ENCODE measurements at places on chromosomes 11 and 22.

DNA sequence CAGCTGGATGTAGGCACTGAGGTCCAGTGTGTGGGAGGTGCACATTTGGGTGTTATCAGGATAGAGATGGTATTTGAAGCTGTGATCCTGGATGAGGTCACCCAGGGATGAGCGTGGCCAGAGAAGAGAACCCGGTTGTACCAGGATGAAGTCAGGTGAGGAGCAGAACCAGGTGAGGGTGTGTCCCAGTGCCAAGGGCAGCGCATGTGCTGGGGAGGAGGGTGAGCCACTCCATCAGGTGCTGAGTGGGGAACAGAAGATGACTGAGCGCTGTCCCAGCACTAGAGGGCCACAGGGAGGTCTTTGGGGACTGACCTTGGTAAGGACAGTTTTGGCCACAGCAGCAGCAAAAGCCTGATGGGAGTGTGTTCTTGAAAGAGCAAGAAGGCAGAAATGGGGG lies 2.7 kb downstream of the ARL2 start:
- DNase-seq: no peak
- H3K27ac ChIP-seq: no peak overlapping the region
- no peak overlapping the region for H3K4me3 ChIP-seq

DNA sequence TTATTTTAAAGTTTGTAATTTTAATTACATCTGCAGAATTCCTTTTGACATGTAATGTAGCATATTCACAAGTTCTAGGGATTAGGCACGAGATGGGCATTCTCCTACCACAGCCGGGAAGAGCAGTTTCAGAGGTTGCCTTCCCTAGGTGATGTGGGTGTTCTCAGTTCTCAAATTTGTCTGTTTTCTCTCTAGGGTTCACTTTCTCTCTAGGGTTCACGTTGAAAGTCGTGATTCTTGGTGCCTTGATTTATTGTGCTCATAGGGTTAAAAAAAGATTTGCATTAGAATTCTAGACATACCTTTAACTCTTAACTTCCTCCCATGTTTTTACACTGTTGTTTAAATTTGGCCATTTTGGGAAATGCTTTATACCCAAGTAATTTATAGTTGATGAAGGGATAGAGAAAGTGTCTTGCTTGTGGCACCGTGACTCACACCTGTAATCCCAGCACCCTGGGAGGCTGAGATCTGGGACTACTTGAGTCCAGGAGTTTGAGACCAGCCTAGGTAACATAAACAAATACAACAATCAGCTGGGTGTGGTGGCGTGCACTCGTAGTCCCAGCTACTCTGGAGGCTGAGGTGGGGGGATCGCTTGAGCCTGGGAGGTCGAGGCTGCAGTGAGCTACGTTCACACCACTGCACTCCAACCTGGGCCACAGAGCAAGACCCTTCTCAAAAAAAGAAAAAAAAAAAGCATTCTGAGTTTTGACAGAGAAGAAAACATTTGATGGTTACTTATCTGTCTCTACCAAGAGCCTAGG lies 3.6 kb downstream of the MED15 start:
- no peak overlapping the region for H3K4me3 ChIP-seq
- no peaks in the 10 kb centered on the region for H3K27me3 ChIP-seq
- peaks cover 17% of the 10 kb centered on the region for H3K4me1 ChIP-seq
- H3K27ac ChIP-seq: no peak overlapping the region

DNA sequence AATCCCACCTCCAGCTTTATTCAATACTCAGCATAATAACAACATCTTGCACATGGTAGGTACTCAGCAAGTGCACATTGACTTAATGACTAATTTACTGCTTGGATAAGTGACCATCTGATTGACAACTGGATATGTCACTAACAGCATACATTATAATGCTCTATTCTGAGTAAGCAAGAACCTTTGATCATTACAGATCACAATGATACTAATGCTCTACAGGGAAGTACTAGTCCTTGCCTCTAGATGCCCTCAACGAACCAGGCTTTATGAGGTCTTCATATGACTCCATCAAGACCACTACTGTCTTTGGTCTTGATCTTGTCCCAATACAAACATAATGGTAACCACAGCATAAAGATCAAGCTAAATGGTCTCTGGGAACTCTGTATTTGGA lies 167.6 kb upstream of the MTMR2 start:
- no peaks in the 10 kb centered on the region for H3K4me1 ChIP-seq
- H3K36me3 ChIP-seq: no peaks in the 10 kb centered on the region
- H3K27ac ChIP-seq: no peak overlapping the region

GRCh38 chr11:45722144-45722543 lies 56.7 kb upstream of the CHST1 start:
- no peak overlapping the region for H3K27ac ChIP-seq
- no peaks in the 10 kb centered on the region for H3K27me3 ChIP-seq
- H3K36me3 ChIP-seq: no peaks in the 10 kb centered on the region
- no peaks in the 10 kb centered on the region for H3K4me1 ChIP-seq
- H3K4me3 ChIP-seq: no peak overlapping the region

- no peak overlapping the region for H3K4me3 ChIP-seq
- no peaks in the 10 kb centered on the region for H3K36me3 ChIP-seq
- no peak overlapping the region for H3K27ac ChIP-seq
- H3K4me1 ChIP-seq: no peaks in the 10 kb centered on the region
These were observed 77.4 kb downstream of the CWC15 start for GRCh38 chr11:94895971-94896370.

- H3K36me3 ChIP-seq: no peaks in the 10 kb centered on the region
- no peaks in the 10 kb centered on the region for H3K4me1 ChIP-seq
- no peak for DNase-seq
- no peak overlapping the region for H3K4me3 ChIP-seq
- H3K27me3 ChIP-seq: peaks cover 79% of the 10 kb centered on the region
- no peak overlapping the region for H3K27ac ChIP-seq
These were observed 873.8 kb downstream of the BRD1 start for GRCh38 chr22:48953830-48954229.

DNA sequence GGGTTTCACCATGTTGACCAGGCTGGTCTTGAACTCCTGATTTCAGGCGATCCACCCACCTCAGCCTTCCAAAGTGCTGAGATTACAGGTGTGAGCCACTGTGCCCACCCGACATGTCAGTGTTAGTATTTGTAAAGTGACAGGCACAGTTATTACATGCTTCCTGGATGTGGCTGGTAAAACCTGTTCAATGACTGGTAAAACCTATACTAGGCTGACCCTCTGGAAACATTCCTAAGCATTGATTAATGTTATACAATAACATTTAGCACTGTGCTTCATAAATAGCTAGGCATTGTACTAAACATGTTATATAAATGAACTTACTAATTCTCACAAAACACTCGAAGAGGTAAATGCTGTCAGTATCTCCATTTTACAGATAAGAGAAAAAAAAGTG lies 20.9 kb upstream of the JHY start:
- no peak for DNase-seq
- no peaks in the 10 kb centered on the region for H3K4me1 ChIP-seq
- no peak overlapping the region for H3K27ac ChIP-seq
- no peaks in the 10 kb centered on the region for H3K36me3 ChIP-seq
- no peaks in the 10 kb centered on the region for H3K27me3 ChIP-seq

DNA sequence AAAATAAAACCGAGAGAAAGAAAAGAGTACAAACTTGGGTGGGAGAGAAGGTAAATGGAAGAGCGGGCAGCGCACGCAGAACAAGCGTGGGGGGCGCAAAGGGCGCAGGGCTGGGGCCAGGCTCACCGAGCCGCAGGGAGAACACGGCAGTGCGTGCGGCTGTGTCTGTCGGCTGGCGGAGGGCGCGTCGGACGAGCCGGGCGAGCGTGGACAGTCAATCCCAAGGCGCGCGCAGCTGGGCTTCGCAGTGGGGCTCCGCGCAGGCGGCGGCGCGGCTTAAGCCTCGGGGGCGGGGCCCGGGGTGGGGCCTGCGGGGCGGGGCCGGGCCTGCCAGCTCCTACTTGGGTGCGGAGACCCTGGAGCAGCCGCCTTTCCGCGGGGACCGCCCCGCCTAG lies at the start of gene UCP2:
Gene UCP2, minus strand, starts transcription at position 249 of the 395 bp plus-strand sequence. CDS start 4,465 bp downstream, outside the sequence.
- H3K27me3 ChIP-seq: no peaks in the 10 kb centered on the region
- peak within 1 kb of the TSS; percentile 90 for H3K27ac ChIP-seq
- peaks cover 5% of the 10 kb centered on the region for H3K36me3 ChIP-seq
- DNase-seq: peak; percentile 88

- H3K27ac ChIP-seq: no peak overlapping the region
- peaks cover 11% of the 10 kb centered on the region for H3K4me1 ChIP-seq
- H3K36me3 ChIP-seq: no peaks in the 10 kb centered on the region
- peak; percentile 81 for DNase-seq
- H3K4me3 ChIP-seq: no peak overlapping the region
These were observed 98.8 kb downstream of the MED15 start for GRCh38 chr22:20606041-20606783.

DNA sequence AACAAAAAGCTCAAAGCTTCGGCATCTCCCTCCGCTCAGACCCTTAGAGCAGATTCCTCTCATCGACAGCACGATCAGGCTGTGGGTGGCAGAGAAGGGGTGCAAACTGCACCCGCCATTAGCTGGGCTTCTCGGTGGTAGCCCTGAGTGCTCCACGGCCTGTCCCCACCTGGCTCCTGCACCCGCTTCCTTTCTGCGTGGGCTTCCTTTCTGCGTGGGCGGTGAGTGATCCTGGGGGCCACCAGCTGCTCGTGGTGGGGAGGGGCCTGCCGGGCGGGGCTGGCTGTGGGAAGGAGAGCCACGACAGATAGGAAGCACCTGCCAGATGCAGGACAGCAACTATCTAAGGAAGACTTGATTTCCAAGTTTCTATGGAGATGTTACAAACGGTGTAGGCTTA lies 55.0 kb downstream of the BRD1 start:
- H3K4me3 ChIP-seq: no peak overlapping the region
- no peaks in the 10 kb centered on the region for H3K27me3 ChIP-seq
- H3K36me3 ChIP-seq: no peaks in the 10 kb centered on the region
- no peak overlapping the region for H3K27ac ChIP-seq
- DNase-seq: no peak

DNA sequence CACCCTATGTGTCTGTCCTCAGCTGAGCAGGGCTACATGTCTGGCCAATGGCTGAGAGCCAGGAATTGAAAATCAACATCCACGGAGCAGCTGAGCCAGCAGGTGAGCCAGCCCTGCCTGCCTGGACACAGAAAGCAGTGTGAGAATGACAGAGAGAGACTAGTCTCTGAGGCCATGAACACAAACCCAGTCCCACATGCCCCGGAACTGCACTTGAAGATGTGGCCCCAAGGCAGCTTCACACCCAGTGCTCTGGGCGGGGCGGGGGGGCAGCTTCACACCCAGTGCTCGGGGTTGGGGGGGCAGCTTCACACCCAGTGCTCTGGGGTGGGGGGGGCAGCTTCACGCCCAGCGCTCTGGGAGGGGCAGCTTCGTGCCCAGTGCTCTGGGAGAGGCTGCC lies 37.6 kb downstream of the TRMU start:
- peaks cover 7% of the 10 kb centered on the region for H3K4me1 ChIP-seq
- H3K4me3 ChIP-seq: no peak overlapping the region
- no peaks in the 10 kb centered on the region for H3K36me3 ChIP-seq
- DNase-seq: no peak
- peaks cover 22% of the 10 kb centered on the region for H3K27me3 ChIP-seq

DNA sequence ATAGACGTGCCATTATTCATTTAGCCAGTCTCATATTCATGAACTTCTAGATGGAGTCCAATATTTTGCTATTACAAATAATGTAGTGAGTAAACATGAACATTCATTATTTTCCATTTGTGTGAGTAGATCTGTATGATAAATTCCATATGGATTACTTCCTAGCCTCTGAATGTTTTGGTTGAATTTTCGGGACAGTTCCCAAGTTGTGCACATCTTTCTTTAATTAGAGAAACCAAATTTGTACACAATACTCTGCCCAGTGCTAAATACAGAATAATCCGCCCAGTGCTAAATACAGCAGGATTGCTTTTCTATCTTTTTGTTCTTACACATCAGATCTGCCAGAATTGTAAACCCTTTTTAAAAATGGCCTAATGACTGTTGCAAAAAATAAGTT lies 17.1 kb upstream of the APLP2 start:
- no peak overlapping the region for H3K27ac ChIP-seq
- H3K27me3 ChIP-seq: no peaks in the 10 kb centered on the region
- H3K4me3 ChIP-seq: no peak overlapping the region
- no peaks in the 10 kb centered on the region for H3K4me1 ChIP-seq
- no peaks in the 10 kb centered on the region for H3K36me3 ChIP-seq
- DNase-seq: no peak

DNA sequence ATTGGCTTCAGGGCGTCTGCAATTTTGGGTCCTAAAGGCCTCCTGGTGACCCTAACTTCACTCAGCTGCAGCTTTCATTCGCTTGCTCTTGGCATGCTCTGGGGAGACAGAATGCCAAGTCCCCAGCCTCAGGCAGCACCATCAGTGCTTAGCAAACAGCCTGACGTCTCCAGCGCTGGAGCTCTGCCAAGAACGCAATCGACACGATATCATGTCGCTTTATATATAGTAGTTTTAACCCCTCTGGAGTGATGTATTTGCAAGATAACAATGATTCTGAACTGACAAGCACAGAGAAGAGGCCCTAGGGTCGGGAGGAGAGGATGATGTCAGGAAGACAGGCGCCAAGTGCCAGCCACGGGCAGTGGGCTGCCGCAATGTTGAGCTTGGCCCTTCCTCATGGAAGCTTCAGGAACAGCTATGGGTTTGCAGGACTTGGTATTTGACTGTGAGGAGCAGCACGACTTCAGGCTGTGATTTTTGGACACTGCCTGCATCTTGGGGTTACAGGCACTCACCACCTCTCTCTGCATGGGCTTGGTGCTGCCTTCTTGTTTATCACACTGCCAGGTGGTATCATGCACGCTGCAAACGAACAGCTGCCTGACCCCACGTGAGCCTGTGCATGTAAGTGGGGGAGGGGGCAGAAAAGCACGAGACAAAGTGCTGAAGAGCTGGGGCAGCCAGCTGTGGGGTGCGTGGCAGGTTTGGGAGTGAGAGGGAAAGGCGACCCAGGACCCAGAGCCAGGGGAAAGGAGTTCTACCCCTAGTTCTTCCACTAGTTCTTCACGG lies 26.1 kb downstream of the B3GAT1 start:
- H3K36me3 ChIP-seq: no peaks in the 10 kb centered on the region
- no peak for DNase-seq
- no peaks in the 10 kb centered on the region for H3K27me3 ChIP-seq
- no peak overlapping the region for H3K27ac ChIP-seq
- H3K4me1 ChIP-seq: no peaks in the 10 kb centered on the region

GRCh38 chr11:19162951-19163505 lies 38.8 kb downstream of the CSRP3 start:
- no peaks in the 10 kb centered on the region for H3K27me3 ChIP-seq
- H3K4me3 ChIP-seq: no peak overlapping the region
- no peaks in the 10 kb centered on the region for H3K36me3 ChIP-seq
- no peak overlapping the region for H3K27ac ChIP-seq
- H3K4me1 ChIP-seq: peaks cover 9% of the 10 kb centered on the region

GRCh38 chr11:74307434-74307833 lies 4.0 kb downstream of the P4HA3 start:
- H3K27ac ChIP-seq: no peak overlapping the region
- no peaks in the 10 kb centered on the region for H3K36me3 ChIP-seq
- DNase-seq: no peak
- H3K27me3 ChIP-seq: no peaks in the 10 kb centered on the region
- no peak overlapping the region for H3K4me3 ChIP-seq

DNA sequence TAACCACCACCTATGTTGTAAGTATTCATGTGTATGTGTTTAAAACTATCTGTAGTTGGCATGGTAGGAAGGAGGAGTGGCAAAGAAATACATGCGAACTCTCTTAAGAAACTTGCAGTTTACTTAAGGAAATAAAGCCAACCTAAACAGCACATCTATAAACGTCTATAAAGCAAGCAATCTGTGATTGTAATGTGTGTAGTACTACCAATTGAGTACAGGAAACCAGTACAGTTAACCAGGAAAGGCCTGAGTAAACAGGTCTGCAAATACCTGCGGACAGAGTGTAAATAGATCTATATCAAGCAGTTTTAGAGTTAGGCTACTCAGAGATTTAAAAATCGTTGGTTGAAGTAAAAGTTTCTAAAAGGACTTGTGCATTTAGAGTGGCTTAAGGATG lies 59.5 kb upstream of the AMOTL1 start:
- DNase-seq: no peak
- H3K27ac ChIP-seq: no peak overlapping the region
- H3K27me3 ChIP-seq: no peaks in the 10 kb centered on the region
- no peaks in the 10 kb centered on the region for H3K4me1 ChIP-seq
- H3K36me3 ChIP-seq: no peaks in the 10 kb centered on the region

Measured in MM.1S (cell line).